ENCODE measurements at places on chromosomes 6 and 20. TPM values are rescaled to one million over a fixed set of nuclear protein-coding genes. Genes with fewer than 3 reads are reported as not detected.

DNA sequence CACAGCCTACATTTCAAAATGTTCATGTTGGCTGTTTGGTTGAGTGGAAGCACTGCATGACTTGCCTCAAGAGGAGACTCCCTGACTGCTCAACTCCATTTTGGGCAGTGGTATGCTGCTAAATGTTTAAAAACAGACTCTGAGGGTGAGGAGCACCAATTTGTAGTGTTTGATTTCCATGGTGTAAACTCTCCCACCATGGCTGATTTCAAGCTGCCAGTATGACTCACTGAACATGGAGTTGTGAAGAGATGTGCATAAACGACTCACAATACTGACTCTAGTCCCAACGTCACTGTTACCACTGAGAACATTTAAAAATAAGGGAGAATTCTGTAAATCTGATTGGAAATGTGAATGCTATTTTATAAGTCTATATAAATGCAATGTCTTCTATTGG, 70.4 kb downstream of the BACH2 start:
- no peak for DNase-seq

GRCh38 chr6:10259671-10260070, 155.2 kb downstream of the TFAP2A start:
- DNase-seq = no peak

- peak; percentile 38 for DNase-seq
Observed at GRCh38 chr20:50919567-50919966, 11.7 kb downstream of the ADNP start.

- no peak for DNase-seq
Observed at GRCh38 chr20:18187020-18187419, 49.4 kb downstream of the KAT14 start.

DNA sequence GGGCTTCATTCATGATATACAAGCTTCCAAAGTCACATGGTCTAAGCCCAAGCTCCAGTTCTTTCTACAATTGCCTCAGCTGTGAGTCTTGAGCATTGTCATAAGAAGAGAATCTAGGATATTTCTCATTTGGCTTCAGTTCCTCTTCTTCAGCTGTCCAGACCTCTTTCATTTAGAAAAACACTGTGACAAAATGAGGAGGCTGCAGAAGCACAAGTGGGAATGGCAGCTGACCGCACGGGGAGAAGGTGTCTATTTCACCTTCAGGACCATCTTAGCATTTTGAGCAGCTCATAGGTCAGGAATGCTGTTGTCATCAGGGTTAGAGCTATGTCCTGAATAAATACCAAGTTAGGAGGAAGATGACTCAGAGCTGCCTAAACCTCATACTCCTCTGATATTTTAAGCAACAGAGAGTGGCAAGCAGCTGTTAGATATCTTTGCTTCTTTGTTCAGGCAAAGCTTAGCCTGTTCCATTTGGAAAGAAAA, 390.1 kb upstream of the CITED2 start:
- DNase-seq = no peak

DNA sequence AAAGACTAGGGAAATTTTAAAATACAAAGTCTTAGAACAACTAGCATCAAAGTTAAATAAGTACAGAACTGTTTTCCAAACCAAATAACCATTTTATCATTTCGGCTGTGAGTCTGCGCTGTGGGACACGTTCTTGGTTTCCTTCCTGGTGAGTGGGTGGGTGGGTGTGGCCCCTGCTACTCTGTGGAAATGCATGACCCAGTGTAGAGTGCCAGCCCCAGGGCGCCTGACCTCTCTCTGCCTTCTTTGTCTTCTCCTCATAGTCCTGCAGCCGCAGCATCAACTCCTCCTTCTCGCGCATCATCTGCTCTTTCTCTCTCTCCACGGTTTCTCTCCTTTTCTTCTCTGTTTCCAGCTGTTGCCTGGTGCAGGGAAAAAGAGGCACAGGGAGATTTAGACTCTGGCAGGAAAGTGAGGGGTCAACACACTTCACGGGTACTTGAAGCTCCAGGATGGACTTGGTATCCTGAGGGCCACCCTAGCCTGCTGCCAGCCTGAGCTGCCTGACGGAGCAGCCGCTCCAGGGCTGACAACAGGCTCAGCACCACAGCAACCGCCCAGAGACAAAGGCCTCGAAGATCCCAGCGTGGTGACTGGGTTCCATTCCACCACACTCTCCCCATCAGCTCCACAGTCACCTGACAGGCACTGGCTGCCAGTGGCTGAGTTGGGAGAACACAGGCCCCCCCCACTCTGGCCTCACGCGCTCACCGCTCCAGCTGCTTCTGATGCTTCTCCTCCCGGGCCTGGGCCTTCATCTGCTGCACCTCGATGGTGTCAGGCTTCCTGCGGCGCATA, 48.4 kb downstream of the EZR start:
- DNase-seq = no peak

GRCh38 chr20:37541326-37541725, 13.7 kb upstream of the BLCAP start:
- DNase-seq = no peak

- no peak for DNase-seq
Observed at GRCh38 chr6:10205892-10206291, 209.0 kb downstream of the TFAP2A start.

- no peak for DNase-seq
Observed at GRCh38 chr6:120648713-120649112, 685.6 kb downstream of the TBC1D32 start.

DNA sequence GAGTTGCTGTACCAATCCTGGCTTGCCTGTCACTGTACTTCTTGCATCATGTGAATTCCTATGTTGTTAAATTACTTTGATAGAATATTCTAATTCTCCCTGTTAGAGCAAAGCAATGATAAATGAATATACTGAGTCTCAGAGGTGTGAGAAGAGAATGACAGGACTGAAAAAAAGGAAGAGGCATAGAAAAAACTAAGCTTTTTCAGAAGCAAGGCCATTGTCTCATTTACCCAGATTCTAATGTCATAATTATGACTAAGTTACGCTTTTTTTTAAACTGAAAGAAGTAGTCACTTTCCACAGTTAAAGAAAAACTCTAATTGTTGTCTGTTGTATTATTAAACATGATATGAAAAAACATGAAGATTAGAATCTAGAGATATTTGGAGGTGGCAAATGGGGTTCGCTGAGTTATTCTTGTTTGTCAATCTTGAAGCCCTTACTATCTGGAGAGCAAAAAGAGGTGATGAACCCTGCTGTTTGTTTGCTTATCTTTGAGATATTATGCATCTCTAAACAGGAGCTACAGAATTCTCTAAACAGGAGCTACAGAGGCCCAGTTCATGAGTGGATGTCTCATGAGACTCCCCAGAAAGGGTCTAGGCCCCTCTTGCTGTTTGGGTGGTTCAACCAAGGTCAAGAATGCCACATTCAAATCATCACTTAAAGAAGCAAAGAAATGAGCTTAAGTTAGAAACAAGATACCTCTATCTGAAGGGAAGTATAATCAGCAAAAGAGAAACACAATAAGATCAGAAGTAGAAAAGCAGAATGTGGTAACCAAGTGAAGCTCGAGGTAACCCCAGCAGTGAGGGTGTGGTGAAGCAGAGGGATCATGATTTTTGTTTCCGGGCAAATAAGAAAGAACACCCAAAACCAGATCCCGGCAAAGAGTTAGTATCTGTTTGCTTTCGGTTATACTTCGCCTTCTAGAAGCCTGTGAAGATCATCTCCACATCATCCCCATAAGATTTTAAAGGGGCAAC, 33.3 kb upstream of the THEMIS start:
- DNase-seq = peak; percentile 6

- DNase-seq = peak; percentile 51
Observed at GRCh38 chr20:36574366-36575135, 1.2 kb downstream of the TGIF2 start.

- DNase-seq = no peak
Observed at GRCh38 chr20:56748476-56749377, 119.6 kb downstream of the TFAP2C start.

DNA sequence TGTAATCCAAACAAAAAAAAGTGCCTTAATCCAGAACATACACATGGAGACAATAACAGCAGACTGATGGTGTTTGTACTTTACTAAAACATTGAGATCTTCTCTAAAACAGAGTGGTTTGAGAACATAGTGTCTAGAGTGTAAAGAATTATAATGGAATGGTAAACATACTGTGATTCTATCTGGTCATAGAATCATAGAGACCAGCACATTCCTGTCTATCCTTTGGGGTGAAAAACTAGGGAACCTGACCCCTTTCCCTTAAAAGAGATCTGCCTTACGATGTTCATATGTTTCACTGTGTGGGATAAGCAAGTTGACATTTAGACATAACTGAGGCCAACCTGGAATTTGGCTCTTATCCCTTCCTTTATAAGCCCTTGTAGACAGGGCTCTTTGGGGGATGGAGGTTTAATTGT, 55.7 kb downstream of the TRMT11 start:
- no peak for DNase-seq

GRCh38 chr6:77762386-77762785, 109.5 kb downstream of the MEI4 start:
- DNase-seq = no peak

ABRACL gene
- 35.0 TPM for total RNA-seq

AVP gene
- not detected for total RNA-seq

All from stomach (tissue), 19 donors.